A549 treated with Mapracorat at 1 μM for 4 hours (cell line): ENCODE measurements at places on chromosomes 5 and 9. TPM values are rescaled to one million over a fixed set of nuclear protein-coding genes. Genes with fewer than 3 reads are reported as not detected.

The SLC27A6 gene
- 0.06 TPM in 1 of 5 replicates, not detected in the others for total RNA-seq

The PLGRKT gene
- total RNA-seq = 19.2 to 28.2 TPM (median 23.7 TPM) in 5 replicates

The FAM153A gene
- not detected in 5 replicates for total RNA-seq

The YIPF5 gene
- 63.7 to 76.8 TPM (median 70.0 TPM) in 5 replicates for total RNA-seq

The GABRA6 gene
- total RNA-seq = not detected in 5 replicates

The CAVIN4 gene
- 0.26 to 0.56 TPM (median 0.42 TPM) in 5 replicates for total RNA-seq

The GAS1 gene
- 0.05 to 0.10 TPM (median 0.08 TPM) in 4 of 5 replicates, not detected in the other for total RNA-seq

The PTGDS gene
- 0.44 to 0.61 TPM (median 0.47 TPM) in 4 of 5 replicates, not detected in the other for total RNA-seq

The ANKDD1B gene
- total RNA-seq = 0.13 TPM in 1 of 5 replicates, not detected in the others

The IRX1 gene
- total RNA-seq = not detected in 5 replicates

The ZFP37 gene
- total RNA-seq = 1.4 to 2.3 TPM (median 1.5 TPM) in 5 replicates

The RNF130 gene
- 38.2 to 48.3 TPM (median 43.0 TPM) in 5 replicates for total RNA-seq

The MPDZ gene
- 10.0 to 12.5 TPM (median 12.2 TPM) in 5 replicates for total RNA-seq

The FAM81B gene
- not detected in 5 replicates for total RNA-seq

The IGIP gene
- 0.55 to 1.0 TPM (median 0.79 TPM) in 5 replicates for total RNA-seq

The ADRA1B gene
- total RNA-seq = 20.0 to 28.1 TPM (median 24.3 TPM) in 5 replicates

The RAD23B gene
- total RNA-seq = 88.2 to 116 TPM (median 108 TPM) in 5 replicates
